ENCODE measurements at places on chromosomes 16 and 17. TPM values are rescaled to one million over a fixed set of nuclear protein-coding genes. Genes with fewer than 3 reads are reported as not detected.

GNAO1 gene
- total RNA-seq = 15.4 TPM

CDK5R1 gene
- 1.5 TPM for total RNA-seq

ZNRF1 gene
- 22.3 TPM for total RNA-seq

ACAP1 gene
- 13.4 TPM for total RNA-seq
